ENCODE measurements at places on chromosomes 4 and X. TPM values are rescaled to one million over a fixed set of nuclear protein-coding genes. Genes with fewer than 3 reads are reported as not detected.

The RAB33A gene
- 0.41 TPM for total RNA-seq

DNA sequence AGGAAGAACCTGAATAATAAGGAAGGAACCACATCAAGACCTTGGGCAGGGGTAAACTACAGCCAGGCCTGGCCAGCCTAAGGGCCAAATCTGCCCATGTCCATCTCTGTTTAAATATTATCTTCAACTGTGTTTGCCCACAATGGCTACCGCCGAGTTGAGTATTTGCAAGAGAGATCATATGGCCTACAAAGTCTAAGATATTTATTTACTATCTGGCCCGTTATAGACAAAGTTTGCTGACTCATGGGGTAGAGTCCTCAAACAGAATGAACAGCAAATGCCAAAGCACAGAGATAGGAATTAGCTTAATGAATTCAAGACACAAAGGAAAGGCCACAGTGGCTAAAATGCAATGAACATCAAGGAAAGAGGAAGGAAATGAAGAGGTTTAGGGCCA, 44.8 kb downstream of the RPS6KA3 start:
- no peak for DNase-seq

- DNase-seq = no peak
Measured at GRCh38 chrX:152245213-152245612, 106.8 kb upstream of the MAGEA10 start.

GRCh38 chr4:153346031-153346430, 1.5 kb downstream of the MND1 start:
- no peak for DNase-seq

DNA sequence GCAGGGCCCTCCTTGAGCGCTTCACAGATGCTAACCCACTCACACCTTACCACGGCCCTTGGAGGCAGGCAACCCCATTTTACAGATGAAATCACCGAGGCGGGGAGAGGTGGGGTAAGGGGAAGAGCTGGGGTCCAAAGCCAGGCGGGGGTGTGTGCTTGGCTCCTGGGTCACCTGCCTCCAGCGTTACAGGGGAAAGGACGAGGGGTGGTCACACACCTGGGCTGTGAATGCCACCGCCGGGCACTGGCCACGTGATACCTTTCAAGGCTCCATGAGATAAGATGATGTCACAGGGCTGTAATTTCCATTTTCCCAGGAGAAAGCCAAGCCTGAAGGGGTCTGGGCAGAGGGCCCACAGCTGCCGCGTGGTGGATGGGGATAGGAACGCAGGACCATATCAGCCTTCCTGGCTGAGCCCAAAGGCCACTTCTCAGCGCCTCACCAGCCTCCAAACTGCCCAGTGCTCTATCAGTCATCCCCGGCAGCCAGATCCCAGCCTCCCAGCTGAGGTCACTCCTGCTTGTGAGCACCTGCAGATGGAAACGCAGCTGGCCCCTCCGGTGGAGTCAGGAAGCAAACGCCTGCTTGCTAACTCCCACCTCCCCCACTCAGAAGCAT, 62.4 kb upstream of the CRMP1 start:
- DNase-seq = peak; percentile 21

The CENPVL1 gene
- total RNA-seq = not detected

GRCh38 chr4:27701606-27702005, 841.0 kb downstream of the STIM2 start:
- DNase-seq = peak; percentile 29

DNA sequence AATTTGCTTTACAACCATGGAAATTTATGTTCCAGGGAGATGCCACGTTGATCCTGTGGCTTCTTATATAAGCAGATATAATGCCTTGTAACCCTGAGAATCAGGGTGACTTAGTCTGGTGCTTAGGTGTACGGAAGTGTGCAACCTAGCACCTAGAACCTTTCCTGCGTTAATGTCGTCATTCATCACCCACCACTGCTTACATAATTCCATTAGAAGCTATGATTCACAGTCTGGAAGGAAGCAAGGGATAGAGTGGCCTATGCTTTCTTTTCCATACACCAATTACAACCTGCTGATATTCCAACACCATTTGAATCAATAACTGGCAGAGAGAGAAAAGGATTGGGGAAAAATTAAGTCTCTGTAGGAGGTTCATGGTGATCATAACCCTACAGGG, 17.3 kb upstream of the CXCL8 start:
- DNase-seq = no peak

DNA sequence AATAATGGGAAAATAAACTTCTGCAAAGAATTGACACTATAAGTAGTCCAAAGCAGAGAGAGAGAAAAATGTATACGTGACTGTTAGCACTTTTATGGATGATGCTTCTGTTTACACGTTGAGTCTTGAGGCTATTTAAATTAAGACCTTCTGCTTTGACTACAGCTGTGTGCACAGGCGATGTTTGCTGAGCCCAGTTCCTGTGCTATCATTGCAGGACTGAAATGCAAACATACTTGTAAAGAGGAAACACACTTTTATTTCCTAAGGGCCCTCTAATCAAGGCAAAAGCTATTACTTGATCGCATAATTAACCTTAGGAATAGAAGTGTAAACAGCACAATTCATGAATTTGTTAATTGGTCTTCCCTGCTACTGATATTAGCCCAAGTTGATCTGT, 226.9 kb downstream of the FBXW7 start:
- peak; percentile 21 for DNase-seq

- no peak for DNase-seq
Measured at GRCh38 chrX:107658660-107659059, 30.4 kb downstream of the PRPS1 start.

DNA sequence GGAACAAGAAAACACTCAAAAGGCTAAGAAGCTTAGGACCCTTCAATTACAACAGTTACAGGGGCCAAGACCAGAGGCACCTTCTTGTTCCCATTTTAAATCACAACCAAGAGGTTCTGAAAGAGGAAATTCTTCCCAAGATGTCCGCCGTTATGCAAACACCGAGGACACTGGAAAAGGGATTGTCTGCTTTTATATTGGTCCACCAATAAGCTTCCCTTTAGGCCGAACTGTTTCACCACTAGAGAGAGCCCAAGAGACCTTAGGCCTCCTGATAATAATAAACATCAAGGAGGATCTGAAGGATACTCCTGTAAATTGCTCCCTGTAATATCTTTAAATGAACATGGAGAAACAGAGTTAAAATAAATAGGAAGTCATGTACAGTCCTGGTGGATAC, 92.6 kb upstream of the NLRP2B start:
- no peak for DNase-seq

DNA sequence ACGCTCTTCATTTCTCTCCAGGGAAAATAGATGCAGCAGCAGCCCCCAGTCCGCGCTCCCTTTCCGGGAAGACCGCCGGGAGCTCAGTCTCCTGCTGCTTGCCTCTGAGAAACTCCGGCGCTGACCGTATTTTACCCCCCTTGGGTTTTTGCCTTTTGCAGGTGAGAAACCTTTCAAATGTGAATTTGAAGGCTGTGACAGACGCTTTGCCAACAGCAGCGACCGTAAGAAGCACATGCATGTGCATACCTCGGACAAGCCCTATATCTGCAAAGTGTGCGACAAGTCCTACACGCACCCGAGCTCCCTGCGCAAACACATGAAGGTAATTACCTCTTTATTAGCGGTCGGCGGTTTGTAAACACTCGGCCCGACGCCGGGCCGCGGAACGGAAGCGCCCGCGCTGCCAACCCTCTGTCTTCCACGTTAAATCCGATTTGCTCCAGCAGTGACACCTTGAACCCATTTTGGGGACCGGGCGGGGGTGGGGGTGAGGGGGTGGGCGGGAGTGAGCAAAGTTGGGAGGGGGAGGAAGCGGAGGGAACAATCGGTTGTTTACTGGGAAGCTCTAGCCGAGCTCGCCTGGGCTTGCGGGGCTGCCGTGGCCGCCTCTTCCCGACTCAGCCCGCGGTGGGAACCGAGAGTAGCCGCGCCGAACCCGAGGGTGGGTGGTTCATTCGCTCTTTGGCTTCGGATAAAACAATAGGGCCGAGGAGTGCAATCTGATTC, 3.0 kb downstream of the ZIC3 start:
- no peak for DNase-seq

The TAF7L gene
- total RNA-seq = 0.82 TPM

The UXT gene
- total RNA-seq = 48.8 TPM

DNA sequence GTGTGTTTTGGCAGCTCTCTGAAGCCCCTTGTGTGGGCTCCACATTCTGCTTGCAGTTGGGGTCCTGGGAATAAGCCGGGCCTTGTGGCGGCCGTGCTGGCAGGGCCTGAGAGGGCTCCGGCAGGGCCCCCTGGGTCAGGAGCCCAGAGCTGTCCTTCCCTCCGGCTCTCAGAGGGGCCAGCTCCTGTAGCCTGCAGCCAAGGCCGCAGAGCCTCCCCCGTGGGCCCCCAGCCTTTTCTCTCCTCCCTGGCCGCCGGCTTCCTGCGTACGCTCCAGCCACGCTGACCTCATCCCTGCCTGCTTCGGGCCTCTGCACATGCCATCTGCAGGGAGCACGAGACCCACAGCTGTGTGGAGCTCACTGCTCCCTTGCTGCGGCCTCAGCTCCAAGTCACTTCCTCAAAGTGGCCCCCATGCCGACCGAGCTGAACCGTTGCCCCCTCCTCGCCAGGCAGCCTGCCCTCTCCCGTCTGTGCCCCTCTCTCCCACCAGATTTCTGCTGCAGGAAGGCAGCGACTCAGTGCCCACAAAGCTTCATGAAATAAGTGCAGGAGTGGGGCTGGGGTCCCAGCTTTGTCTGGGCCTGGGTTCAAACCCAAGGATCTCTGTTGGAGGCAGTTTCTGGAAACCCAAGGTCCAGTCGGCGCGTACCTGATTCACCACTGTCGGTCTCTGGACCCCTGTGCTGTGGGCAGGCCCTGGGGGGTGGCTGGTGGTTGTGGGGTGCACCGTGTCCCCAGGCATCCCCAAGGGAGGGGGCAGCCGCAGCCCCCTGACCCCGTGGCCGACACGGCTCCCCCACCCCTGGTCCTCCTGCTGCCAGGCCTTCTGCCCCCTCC, 57.1 kb upstream of the NKX1-1 start:
- DNase-seq = peak; percentile 77

The DCLK2 gene
- total RNA-seq = 17.7 TPM

The CNKSR2 gene
- 13.4 TPM for total RNA-seq

The AR gene
- 9.3 TPM for total RNA-seq

The NAP1L3 gene
- total RNA-seq = 9.1 TPM

DNA sequence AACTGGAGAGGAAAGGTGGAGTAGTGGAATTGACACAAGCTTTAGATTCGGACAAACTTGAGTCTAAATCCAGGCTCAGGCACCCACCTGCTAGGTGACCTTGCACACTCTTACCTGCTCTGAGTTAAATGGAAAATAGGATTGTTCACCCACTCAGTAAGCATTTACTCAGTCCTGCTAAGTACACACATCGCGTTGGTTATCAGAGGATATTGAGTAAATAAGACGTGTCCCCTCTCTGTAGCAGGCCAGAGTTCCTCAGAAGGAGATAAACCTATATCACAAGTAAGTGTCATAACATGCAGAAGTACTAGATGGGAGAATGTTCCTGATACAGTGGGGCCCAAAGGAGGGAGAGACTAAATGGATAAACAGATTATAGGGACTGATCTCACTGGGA, 117.7 kb downstream of the SMIM20 start:
- DNase-seq = no peak

DNA sequence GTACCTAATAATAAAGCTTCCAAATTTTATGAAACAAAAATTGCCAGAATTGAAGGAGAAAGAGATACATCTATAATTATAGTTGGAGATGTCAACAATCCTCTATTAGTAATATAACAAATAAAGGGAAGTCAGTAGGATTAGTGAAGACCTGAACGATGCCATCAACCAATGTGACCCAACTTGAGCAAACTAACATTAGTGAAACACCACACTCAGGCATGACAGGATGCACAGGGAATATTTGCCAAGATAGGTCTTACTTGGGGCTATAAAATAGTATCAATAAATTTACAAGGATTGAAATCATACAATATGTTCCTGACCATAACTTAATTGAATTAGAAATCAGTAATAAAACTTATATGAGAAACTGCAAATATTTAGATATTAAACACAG, 12.0 kb downstream of the SPON2 start:
- DNase-seq = no peak

DNA sequence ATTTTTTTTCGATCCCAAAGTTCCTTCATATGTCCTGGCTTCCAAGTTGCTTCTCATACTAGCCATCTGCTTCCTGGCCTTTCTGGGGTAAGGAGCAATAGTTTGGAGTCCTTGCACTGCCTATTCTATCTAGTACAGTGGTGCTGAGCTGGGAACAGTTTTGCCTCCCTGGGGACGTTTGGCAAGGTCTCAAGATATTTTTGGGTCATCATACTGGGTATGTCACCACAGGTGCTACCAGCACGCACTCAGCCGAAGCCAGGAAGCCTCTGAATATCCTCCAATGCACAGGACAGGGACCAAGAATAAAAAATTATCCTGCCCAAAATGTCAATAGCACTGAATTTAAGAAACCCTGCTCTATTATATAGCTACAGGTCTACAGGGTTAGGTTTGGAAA, 35.4 kb upstream of the TMSB15B start:
- no peak for DNase-seq

GRCh38 chr4:41454423-41454822, 83.5 kb upstream of the LIMCH1 start:
- peak; percentile 21 for DNase-seq

The SPOCK3 gene
- 3.6 TPM for total RNA-seq

The TACR3 gene
- 5.9 TPM for total RNA-seq

DNA sequence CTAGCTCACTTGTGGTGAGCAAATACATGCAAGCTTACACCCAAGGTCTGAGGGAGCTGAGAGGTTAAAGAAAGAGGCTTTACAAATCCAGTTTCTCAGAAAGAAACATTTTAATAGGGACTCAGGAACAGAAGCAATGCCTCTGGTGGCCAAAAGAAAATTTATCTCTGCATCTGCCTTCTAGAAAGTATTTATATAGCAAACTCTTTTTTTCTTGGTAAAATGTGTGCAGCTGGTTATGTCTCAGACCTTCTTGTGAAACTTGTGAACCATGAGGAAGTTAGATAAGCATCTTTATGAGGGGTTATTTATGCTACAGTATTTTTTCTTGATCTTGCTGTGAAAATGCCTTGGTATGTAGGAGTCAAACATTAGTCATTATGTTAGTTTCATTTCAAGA, 48.5 kb upstream of the CYSLTR1 start:
- no peak for DNase-seq

- DNase-seq = peak; percentile 46
Measured at GRCh38 chr4:188417181-188417580, 277.9 kb downstream of the TRIML1 start.

- DNase-seq = no peak
Measured at GRCh38 chr4:47483745-47484144, 1.3 kb upstream of the ATP10D start.

- DNase-seq = no peak
Measured at GRCh38 chr4:22356987-22357596, 158.8 kb downstream of the ADGRA3 start.

The GLRA2 gene
- not detected for total RNA-seq

The MAGEB1 gene
- not detected for total RNA-seq

The GLRB gene
- 2.8 TPM for total RNA-seq

DNA sequence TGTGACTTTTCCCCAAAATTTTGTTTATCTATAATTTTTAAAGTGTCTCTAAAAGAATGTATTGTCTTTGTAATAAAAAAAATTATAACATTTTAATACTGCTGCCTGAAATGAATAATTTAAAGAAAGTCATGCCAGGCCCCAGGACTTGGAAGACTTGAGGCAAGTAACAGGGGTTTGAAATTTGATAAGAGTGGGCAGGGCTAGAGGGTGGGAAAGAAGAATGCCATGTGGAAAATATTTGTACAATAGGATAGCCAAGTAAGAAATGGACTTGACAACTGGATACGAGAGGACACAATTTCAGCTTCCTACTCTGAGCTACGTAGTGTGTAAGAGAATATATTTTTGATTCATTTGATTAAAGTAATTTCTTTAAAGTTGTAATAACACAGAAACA, 36.9 kb upstream of the ANKRD50 start:
- DNase-seq = peak; percentile 24

Measured in tongue (tissue), 3 donors.